T-helper 2 cell (primary cell): ENCODE measurements at places on chromosomes 4 and X.

DNA sequence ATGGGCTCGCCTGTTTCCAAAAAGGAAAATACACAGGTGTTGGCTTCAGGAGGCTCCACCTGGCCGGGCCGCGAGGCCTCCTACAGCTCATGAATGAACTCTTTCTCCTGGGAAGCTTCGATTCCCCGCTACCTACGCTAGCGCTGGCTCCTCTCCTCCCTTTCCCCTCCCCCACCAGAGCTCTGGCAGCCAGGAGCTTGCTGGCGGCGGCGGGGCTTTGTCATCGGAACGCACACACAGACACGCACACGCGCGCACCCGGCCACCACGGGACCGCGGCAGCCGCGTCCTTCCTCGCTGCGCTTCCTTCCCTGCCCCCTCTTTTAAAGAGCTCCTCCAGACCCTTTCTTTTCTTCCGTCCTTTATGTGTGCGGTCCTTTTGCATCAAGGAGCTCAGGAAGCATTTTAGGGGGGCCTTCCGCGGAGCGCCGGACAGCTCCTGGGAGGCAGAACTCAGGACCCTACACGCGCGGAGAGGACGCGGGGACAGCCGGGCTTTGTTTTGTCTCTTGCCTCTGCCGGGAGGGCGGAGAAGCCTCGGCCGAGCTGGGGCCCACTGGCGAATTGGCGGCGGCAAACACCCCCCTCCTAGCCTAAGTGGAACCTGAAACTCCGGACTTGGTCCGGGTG is 70.2 kb upstream of the BCOR start:
- no peak for DNase-seq

- DNase-seq: no peak
Observed at GRCh38 chr4:81038636-81039350, 8.3 kb downstream of the BMP3 start.

DNA sequence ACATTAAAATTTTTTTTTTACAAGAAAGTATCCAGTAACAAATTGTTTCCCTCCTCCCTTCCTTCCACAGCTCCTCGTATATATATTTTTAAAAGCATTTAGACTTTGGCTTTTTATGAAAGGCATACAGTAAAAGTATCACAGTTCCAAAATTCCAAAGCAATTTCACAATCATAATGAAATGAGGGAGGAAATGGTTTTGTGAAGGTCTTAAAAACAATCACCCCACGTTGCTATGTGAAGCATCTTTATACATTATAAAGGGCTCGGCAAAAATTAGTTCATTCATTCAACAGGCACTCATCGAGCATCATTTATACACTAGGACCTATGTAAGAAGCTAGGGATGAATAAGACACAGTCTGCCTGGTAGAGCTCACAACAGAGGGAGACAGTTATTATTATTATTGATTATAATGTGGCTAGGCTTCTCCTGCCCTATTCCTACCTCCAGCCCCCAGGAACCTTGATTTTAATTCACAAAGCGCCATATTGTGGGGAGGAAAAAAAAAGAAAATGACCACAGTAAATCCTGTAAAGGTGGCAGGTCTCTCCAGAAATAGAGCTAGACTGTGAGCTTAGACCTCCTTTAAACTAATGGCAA is 239.9 kb downstream of the MAML3 start:
- DNase-seq: no peak

GRCh38 chr4:26432419-26432818 is 57.9 kb downstream of the CCKAR start:
- no peak for DNase-seq
